Kidney tubule cell (primary cell): ENCODE measurements at places on chromosomes 1 and 21.

- DNase-seq, result no peak
Observed at GRCh38 chr1:218851586-218851985, 322.1 kb upstream of the LYPLAL1 start.

DNA sequence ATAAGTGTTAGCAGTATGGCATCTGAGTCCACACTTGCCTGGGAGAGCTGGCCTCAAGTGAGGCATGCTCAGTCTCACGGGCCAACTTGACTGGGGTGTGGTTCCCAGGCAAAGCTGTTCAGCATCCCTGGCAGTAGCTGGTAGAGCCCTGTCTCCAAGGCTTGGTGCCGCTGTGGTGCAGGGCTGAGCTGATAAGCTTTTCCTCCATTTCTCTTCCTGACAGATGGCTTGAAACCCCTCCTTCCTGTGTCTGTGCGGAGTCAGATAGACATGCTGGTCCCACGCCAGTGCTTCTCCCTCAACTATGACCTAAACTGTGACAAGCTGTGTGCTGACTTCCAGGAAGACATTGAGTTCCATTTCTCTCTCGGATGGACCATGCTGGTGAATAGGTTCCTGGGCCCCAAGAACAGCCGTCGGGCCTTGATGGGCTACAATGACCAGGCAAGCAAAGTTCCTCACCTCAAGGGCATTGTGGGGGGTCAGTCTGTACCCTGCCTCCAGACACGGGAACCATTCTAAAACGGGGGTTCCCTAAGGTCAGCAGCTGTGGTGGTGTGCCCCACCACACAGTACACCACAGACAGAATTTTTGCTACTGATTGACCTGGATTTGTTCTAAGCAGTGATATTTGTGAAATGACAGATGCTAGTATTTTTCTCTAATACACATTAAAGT, 13.7 kb upstream of the MIIP start:
- no peak for DNase-seq

- DNase-seq, result no peak
Observed at GRCh38 chr1:169941982-169942830, 48.5 kb upstream of the SCYL3 start.

- peak; percentile 76 for DNase-seq
Observed at GRCh38 chr1:8439015-8439702, 121.2 kb downstream of the SLC45A1 start.

- no peak for DNase-seq
Observed at GRCh38 chr1:235940285-235940684, 73.6 kb upstream of the LYST start.

- DNase-seq, result peak; percentile 54
Observed at GRCh38 chr1:201450721-201451291, 18.2 kb downstream of the PHLDA3 start.

DNA sequence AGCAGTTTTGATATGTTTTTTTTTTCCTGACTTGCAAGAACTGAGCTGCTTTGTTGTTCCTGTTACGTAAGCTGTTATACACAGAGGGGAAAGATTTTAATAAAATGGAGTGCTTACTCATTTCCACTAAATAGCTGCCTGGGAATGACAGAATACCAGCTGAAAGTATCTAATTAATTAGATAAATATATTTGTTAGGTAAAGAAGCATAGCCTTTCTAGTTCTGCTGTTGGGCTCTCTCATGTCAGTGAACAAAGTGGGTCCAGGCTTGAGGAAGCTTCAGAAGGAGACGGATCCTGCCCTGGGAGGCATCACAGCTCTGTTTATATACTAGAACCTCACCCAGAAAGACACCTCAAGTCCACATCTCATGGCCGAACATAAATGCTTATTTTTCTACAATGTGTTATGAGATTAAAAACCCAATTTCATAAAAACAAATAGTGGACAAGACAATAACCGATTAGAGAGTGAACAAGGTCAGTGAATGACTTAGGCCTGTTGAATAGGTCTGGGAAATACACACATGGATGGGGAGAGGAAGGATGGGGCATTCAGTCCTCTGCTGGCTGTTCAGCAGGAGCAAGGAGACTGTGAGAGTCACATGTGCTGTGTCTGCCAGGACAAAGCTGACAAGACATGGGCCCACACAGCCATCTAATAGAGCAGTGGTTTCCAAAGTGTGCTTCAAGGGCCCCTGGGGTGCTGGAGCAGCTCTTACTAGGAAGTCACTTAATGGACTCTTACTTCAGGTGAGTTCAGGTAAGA, 20.6 kb downstream of the TRAF5 start:
- DNase-seq, result no peak

GRCh38 chr1:114114185-114115094, 39.2 kb downstream of the SYT6 start:
- DNase-seq, result no peak

GRCh38 chr1:213772128-213773063, 215.4 kb upstream of the PROX1 start:
- DNase-seq, result no peak

GRCh38 chr1:213414911-213415310, 363.9 kb downstream of the RPS6KC1 start:
- DNase-seq, result peak; percentile 30

DNA sequence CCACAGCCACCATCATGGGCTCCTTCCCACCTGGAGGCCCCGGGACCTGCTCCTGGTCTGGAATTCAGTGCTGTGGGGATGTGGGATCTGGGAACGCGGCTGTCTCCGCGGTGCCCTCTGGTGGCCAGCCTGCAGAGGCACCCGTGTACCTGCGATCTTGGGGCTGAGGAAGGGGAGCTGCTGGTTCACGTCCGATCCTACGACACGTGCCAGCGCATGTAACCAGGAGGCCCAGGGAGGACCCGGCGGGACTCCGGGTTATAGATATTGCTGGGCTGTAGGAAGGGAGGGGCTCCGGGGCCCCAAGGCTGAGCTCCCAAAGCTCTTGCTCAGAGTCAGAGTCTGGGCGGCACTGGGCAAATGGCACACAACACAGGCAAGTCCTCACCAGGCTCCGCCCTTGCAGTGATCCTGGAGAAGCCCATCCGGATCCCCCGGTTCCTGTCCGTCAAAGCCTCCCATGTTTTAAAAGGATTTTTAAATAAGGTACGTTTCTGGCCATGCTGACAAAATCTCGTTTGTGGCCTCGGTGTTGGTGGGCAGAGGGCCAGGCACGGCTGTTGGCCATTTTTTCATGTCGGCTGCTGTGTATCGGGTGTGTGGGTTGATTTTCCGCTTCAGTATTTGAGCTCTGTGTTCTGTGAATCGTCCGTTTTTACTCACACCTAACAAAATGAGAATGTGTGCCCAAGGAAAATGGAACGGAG, 20.1 kb downstream of the FAAP20 start:
- DNase-seq, result peak; percentile 47

DNA sequence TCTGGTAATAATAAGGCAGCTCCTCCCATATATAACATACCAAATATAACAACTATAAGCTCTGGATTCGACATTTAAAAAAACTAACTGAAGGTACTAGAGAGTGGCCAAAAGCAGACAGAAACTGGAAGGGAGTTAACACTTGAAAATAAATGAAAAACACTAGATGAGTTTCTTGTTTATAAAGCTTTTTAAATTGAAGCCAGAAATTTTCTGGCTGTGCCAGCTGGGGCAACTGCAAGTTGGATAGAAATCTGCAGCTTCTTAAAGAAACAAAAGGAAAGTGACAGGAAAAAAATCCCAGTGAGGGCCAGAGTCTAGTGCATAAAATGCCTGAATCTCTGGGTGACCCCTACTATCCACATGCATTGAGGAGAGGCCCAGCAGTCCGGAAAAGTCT, 432.7 kb downstream of the SMYD3 start:
- no peak for DNase-seq

GRCh38 chr21:24444736-24445135, 1162.5 kb downstream of the MRPL39 start:
- no peak for DNase-seq

DNA sequence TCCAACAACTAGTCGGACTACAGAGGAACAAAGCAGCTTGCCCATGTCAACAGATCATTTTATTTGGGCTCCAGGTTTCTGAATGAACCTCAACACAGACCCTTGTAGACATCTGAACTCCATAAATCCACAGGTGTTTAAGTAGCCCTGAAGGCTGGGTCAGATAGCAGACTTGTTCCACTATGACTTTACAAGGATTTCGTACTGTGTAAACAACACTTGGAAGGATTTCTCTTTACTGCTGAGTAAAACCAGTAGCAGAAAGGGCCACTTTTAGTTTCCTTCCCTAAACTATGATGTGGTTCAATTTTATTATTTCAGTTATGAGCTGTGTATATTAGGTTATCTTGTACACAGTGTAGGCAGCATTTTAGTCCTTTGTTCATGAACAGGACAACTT, 316.4 kb upstream of the ADGRL2 start:
- no peak for DNase-seq

- no peak for DNase-seq
Observed at GRCh38 chr1:5933050-5933449, 59.2 kb downstream of the NPHP4 start.

GRCh38 chr1:213380865-213381264, 329.8 kb downstream of the RPS6KC1 start:
- DNase-seq, result no peak

GRCh38 chr1:215667761-215668160, 100.7 kb downstream of the KCTD3 start:
- no peak for DNase-seq

- no peak for DNase-seq
Observed at GRCh38 chr1:33575324-33575879, 103.0 kb downstream of the ZSCAN20 start.

DNA sequence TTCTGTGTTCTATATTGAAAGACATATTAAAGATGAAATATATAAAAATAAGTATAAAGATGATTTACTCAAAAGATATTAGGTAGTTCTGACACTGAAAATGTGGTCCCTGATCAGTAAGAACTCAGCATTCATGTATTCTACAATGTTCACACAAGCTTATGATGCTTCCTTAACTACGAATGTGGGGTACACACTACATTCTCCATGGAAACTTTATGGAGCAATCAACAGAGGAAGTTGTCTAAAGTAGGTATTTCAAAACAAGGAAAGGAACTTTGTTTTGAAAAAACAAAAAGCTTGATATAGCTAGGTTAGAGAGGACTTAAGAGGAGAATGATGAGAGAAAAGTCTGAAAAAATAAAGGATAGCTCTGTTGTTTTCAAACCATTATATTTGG, 119.7 kb upstream of the RGS18 start:
- no peak for DNase-seq

DNA sequence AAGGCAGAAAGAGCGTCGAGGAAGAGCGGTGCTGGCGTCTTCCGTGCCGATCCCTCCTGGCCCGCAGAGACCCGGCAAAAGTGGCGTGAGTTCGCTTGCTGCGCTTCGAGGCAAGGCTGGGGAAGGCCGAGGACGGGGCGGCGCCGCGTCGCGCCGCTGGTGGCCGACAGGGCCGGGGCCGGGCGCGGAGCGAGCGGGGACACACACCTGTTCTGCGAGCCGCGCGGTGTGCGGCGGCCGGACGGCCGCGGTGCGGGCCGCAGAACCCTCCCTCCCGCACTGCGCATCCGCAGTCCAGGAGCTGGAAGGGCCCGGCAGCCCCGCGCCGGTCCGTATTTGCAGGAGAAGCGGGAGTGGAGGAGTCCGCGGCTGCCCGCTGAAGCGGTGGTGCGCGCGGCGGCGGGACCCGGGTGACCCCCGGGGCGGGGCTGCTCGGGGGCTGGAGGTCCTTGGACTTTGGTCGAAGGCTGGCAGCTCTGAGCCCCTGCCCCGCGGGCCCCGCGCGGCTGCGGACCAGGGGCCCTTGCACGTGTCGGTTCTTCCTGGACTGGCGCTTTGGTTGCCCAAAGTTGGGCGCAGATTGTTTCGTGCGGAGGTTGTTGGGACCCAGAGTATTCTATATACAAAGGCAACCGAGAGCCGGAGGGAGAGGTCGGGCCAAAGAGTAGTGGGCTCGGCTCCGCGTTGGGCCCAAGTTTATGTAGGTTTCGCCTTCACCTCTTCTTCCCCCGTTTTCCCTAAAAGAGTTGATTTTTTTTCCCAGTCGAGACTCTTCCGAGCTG, 2.6 kb downstream of the RNF220 start:
- no peak for DNase-seq

DNA sequence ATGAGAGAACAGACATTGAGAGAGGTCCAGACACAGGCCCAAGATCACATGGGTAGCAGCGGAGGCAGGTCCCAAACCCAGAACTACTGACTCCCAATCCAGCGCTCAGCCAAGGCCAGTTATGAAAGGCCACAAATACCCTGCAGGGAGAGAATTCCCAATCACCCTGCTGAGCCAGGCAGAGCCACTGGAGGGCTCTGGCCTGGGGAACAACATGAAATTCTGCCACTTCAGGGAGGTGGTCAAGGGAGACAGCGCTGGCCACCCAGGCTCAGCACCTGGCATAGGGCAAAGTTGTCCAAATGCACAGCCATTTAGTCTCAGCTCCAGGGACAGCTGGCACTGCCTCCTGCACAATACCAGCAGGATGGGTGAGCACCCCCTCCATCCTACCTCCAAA, 27.5 kb downstream of the SLC9A1 start:
- DNase-seq, result no peak

DNA sequence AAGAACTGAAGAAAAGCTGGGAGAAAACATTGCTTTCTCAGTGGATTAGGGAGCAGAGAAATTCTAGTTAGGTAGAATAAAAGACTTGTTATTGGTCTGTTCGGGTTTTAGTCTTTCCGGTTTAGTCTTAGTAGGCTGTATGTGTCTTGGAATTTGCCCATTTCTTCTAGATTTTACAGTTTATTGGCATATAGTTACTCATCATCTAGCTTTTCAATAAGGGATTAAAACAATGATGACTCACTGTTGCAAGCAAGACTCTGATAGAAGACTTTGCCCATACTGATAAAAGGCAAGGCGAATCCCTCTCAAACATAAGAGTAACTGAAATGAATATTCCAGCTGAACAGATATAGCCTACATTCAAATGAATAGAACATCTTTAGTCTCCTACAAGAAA, 62.3 kb downstream of the GPR137B start:
- no peak for DNase-seq

DNA sequence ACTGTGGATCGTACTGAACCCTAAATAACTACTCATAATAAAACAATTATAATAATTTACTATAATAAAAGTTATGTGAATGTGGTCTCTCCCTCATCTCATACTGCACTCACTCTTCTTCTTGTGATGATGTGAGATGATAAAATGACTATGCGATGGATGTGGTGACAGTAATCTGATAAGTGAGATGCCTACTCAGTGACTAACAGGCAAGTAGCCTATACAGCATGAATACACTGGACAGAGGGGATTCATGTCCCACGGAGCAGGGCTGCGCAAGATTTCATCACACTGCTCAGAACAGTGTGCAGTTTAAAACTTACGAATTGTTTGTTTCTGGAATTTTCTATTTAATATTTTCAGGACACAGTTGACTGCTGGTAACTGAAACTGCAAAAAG, 304.0 kb downstream of the DUSP10 start:
- DNase-seq, result peak; percentile 39

DNA sequence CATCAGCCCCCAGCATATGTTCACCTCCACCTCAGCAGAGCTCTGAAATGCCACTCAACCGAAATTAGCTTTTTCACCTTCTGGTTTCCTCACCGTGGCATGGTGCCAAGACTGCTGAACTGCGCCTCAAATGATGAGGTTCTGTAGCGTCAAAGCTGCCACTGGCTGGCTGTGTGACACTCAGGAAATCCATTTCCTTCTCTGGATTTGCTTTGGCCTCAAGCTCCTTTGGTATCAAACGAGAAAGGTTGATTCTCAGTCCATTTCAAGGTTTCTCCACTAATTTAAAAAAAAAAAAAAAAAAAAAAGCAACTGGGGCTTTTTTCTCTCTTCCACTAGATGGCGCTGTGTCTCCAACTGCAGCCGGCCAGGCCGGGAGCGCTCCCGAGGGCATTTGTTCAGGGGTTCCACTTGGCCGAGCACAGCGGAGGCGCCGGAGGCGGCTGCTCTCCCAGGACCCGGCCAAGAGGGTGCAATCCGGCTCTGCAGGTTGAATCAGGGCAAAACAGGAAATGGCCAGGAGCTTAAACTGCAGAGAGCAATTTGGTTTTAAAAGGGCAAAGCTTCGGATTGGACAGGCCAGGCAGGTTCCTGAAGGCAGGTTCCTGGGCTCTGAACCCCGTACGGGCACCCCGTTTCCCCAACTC, 26.5 kb upstream of the PLA2G2C start:
- peak; percentile 95 for DNase-seq
